Activated B cell treated with CpG ODN at 0.5 μM for 24 hours (primary cell): ENCODE measurements at places on chromosomes 7 and 10.
A peak's percentile ranks its signal among the peaks of the same experiment; 100 is the strongest.

- DNase-seq, result no peak
These were observed 32.1 kb upstream of the GTF2I start for GRCh38 chr7:74625446-74625845.

DNA sequence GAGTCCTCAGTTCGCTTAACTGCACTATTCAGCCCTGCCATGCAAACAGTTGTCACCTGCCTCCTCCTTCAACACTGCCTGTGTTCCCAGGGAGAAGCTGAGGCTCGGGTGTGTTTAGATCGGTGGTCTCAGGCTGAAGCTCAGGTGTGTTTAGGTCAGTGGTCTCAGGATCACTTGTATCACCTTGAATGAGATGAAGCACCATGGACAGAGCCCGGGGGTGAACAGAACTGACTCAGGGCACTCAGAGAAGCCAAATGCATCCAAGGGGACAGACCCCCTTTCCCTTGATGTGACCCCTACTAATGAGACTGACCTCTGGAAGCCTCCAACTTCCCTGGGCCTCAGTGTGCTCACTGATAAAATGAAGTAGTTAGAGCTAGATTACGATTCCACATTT, 84.0 kb downstream of the CYTH3 start:
- DNase-seq, result no peak

DNA sequence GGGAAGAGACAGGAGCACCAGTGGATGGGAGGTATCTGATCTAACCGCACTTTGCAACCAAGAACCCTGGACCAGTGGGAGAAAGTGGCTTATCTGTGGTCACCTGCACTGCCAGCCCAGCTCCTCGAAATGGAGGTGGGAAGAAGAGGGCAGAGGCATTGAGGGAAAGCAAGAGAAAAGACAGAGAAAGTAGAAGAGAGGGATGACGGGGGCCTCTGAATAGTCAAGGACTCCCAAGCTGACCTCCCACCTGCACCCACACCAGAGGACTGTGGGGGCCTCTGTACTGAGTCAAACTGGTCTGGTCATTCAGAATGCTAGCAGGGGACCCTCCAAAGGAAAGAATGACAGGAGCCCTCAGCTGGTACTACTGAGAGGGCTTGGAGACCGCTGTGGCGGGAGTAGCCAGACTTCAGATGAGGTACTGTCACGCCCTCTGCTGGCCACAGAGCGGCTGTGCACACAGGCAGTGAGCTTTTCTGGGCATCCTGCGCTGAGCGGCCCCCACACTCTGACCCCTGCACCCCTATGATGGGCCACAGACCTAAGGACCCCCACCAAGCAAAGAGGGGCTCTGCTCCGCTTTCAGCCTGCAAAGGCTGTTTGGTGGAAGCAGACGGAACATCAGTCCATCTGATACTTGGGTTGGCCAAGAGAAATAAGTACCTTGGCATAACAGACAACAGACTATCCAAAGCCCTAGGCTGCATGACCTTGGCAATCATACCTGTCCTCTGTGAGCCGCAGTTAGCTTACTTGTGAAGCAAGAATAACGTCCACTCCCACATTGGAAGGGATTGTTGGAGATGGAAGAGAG, 112.9 kb downstream of the COL13A1 start:
- DNase-seq, result peak; percentile 22

DNA sequence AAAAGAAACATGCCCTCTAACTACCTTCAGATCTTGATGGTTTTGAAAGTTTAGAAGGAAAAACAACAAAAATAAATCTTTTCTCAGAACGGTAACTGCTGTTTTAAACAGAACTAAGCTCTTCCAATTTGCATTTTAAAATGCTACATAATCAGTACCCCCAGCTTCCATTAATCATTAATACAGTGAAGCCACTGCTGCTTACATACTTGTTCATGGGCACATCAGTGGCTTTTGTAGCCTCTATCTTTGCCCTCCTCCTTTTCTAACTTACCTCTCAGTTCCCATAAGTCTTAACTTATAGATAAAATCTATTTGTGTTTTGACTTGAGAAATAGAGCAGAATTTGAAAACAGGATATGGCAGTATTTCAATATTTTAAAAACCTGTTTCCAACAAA, 109.1 kb downstream of the POLL start:
- DNase-seq, result no peak

- no peak for DNase-seq
These were observed 380.4 kb upstream of the ZMIZ1 start for GRCh38 chr10:78688230-78688900.

GRCh38 chr10:44369854-44370253, 15.0 kb downstream of the CXCL12 start:
- DNase-seq, result no peak

- DNase-seq, result no peak
These were observed 26.3 kb downstream of the ENTPD7 start for GRCh38 chr10:99685597-99685967.

DNA sequence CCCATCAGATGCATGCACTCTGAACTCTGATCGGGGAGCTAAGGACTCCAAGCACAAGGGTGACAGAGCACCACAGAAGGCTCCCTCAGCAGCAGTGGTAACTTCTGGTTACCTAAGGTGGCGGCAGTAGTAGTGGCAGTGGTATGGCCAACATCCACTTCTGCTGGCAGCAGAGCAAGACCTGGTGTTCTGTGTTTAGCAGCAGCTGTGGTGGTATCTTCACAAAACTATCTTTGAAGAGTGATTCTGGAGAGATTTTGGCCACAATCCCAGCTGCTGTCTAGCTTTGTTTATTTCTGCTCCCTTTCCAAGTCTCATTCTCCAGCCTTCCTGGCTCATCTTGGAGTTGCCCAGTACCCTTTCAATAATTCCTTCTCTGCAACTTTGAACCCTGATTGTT, 102.4 kb upstream of the LRGUK start:
- DNase-seq, result no peak

GRCh38 chr10:6046773-6047611, 15.2 kb downstream of the IL2RA start:
- no peak for DNase-seq

DNA sequence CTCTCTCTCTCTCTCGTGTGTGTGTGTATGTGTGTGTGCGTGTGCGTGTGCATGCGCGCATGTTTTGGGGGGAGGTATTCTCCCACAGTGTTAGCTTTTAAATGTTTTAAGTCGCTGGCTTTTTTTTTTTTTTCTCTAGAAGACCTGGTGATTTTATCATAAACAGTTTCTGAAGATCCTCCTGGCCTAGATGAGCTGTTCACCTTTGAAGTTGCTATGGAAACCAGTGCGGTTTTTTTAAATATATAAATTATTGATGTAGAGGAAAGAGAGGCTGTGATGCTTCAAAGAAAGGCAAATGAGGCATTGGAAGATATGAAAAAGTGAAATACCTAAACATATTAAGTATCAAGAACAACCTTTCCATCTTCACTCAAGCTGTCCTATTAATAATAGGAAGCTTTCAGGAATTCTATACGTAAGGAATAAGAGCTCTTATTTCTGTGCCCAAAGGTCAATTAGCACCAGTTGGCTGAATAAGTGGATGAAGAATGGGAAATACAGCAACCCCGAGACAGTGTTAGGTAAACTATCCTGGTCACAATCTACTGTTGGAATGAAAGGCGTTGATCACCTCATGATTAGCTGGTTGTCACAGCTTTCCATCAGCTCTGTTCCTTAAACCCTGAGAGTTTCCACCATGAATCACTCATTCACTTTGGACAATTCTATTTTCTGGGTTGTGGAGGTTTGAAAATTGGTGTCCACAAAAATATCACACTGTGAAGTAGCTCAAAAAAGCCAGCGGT, 66.5 kb upstream of the SLC35G1 start:
- DNase-seq, result no peak

- DNase-seq, result no peak
These were observed 880 bp downstream of the HERC4 start for GRCh38 chr10:68074031-68074774.

DNA sequence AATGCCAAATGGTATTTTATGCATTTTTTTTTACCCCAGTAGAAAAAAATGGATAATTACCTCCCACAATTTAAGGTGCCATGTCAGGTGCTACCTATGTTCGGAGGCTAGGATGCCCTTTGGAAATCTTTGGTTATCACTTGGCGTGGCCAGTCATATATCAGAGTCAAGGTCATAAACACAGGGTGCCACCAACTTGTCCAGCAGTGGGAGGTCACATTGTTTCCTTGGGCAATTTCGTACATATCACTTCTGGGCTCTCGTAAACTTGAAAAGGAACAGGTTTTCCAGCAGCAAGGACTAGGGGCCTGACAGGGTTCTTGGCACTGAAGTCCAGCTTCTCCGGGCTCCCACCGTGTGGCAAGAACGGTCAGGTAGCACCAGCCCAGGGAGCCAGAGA, 48.0 kb upstream of the BHLHA15 start:
- no peak for DNase-seq

GRCh38 chr10:116961406-116962251, 43.4 kb downstream of the SHTN1 start:
- DNase-seq, result no peak

DNA sequence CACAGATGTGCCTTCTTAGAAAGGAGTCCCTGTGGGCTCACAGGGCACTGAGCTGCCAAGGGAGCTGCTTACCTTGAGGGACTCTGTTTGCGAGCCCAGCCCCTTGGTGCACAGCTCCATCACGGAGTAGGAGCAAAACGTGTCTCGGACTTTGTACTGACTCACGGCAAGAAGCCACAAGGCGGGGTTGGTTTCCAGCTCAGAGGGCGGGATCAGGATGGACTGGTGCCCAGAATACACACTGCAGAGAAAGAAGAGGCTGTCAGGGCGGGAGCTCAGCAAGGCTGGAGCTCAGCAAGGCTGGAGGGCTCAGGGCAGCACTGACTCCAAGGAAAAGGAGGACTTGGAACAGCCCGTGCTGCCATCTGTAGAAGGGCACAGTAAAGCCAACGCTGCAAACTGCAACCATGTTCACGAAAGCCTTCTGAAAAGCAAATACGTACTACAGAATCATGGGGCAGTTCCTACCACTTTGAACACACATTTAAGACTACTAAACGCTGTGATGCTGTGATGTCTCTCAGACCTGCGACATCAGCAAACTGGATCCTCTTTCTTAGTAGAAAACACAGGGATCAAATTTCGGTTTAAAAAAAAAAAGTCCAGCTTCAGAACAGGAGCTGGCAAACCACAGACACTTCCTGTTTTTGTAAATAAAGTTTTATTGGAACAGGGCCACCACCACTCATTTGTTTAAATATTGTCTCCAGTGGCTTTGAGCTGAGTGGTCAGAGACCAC, 194.3 kb downstream of the ZMYND11 start:
- DNase-seq, result no peak

GRCh38 chr10:33157103-33157502, 177.4 kb downstream of the NRP1 start:
- DNase-seq, result no peak

DNA sequence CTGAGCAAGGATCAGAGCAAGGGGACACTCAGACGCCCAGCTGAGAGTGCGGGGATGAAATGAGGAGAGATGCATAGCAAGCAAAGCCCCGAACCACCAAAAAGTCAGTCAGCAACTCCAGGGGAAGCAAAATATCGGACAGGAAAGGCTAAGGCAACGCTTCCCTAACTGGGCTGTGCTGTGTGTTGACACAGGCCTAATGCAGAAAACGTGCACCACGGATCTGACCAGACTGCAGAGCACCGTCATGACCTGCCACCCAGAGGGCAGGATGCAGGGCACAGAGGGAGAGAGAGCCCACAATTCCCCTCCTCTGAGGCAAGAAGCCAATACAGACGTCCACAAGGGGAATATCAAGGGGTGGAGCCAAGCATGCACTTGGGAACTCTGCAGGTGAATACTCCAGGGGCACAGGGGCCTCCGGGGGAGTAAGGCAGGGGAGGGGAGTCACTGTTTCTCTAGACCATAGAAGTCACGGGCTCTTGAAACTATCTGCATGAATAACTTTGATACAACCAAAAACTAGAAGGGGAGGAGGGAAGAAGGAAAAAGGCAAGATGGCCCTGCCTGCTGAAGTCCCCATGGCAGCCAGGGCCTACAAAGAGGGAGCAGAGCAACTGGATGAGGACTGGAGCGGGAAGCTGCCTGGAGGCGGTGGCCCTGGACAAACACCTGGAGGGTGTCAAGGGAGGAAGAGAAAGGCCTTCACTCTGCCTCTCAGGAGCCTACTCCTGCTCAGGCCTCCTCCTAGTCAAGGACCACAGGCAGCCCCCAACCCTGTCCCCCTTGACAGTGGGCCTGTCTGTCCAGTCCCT, 26.2 kb downstream of the GRID1 start:
- DNase-seq, result peak; percentile 12

GRCh38 chr10:121294630-121295029, 303.6 kb downstream of the FGFR2 start:
- no peak for DNase-seq

- no peak for DNase-seq
These were observed 5.1 kb downstream of the UBE3C start for GRCh38 chr7:157143788-157144187.

GRCh38 chr10:17665747-17666146, 21.8 kb downstream of the STAM start:
- DNase-seq, result no peak

DNA sequence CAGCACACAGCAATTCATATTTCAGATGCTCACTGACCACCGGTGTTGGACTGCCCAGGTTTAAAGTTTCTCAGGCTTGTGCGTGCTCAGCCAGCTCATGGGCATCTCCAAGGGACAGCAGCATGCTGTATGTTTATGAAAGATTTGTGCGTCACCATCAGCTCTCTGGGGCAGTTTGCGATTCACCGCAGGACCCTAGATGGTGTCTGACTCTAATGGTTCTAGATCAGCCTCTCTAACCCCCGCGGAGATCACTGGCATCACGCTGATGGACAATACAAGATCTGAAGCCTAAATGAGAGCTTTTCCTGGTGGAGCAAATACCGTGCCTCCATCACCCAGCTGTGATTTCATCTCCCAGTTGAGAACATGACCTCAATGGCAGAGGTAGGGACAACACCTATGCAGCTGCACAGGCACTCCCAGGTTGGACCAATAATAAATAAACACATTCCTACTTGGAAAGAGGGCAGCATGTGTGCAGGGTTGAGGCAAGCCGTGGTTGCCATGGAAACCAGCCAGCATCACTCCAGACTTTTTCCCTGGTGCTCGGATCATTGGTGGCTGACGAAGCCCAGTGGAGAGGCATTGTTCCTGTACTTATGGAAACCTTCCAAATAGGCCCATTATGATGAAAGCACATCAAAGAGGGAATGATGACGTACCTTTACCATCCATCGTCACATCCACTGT, 253.6 kb downstream of the KCNMA1 start:
- no peak for DNase-seq

- DNase-seq, result no peak
These were observed 245.5 kb upstream of the PPP2R2D start for GRCh38 chr10:131655101-131655849.

- no peak for DNase-seq
These were observed 31.8 kb downstream of the AOAH start for GRCh38 chr7:36692456-36692855.
